ENCODE measurements at places on chromosomes 3 and 15.

- DNase-seq: no peak
Measured at GRCh38 chr3:13507247-13507569, 27.1 kb downstream of the HDAC11 start.

GRCh38 chr15:45606841-45607240 lies 19.7 kb downstream of the BLOC1S6 start:
- no peak for DNase-seq

DNA sequence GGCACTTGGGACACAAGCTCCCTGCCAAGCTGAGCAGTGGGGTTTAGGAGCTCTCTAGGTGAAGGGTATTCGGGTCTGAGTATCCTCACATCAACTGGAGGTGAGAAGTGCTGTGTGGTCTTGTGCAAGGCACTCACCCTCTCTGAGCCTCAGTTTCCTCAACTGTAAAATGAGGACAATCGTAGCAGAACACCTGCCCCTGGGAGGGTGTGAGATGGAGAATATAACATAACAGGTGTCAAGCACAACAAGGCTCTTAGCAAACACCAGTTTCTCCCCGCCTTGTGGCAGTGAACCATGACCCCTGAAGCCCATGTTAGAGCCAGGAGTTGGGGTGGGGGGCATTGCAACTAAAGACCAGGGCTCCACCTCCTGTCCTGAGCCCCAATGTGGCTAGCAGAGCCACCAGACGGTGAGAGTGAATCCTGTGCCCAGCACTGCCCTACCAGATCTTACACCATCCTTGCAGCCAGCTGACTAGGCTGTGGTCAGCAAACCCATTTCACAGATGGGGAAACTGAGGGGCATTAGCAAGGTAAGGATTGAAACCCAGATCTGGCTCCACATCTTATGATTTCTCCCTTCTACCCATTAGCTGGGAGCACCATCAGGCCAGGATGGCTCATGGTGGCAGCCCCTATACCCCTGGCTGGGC lies 2.6 kb upstream of the PLXND1 start:
- DNase-seq: no peak

GRCh38 chr3:119597548-119598288 lies at the start of gene PLA1A:
TSS of gene PLA1A (plus strand) at chr3:119597885. CDS start at chr3:119597914, 29 bp downstream.
- no peak for DNase-seq

DNA sequence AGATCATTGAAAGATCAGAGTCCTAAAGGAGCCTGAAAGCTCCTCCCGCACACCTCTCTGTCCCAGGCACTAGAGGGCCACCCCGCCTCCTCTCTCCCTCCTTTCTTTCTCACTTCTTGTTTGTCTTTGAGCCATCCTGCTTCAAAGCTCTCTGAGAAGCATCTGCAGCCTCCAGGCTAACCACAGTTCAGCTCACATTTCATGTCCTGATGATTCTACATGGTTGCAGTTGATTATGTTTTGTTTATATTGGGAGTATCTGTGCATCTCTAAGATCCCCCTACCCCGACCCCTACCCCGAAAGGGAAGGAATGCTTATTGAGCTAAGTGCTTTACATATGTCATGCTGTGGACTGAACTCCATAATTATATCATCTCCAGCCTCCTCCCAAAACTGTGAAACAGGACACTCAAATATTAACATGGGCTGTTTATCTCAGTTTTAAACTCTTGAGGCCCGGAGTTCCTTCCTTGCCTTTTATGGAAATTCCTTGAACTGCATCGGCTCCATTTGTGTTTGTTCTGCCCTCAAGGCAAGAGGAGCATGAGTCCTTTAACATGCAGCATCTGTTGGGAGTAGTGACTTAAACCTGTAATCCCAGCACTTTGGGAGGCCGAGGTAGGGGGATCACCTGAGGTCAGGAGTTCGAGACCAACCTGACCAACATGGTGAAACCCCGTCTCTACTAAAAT lies 30.9 kb downstream of the MGLL start:
- peak; percentile 13 for DNase-seq

DNA sequence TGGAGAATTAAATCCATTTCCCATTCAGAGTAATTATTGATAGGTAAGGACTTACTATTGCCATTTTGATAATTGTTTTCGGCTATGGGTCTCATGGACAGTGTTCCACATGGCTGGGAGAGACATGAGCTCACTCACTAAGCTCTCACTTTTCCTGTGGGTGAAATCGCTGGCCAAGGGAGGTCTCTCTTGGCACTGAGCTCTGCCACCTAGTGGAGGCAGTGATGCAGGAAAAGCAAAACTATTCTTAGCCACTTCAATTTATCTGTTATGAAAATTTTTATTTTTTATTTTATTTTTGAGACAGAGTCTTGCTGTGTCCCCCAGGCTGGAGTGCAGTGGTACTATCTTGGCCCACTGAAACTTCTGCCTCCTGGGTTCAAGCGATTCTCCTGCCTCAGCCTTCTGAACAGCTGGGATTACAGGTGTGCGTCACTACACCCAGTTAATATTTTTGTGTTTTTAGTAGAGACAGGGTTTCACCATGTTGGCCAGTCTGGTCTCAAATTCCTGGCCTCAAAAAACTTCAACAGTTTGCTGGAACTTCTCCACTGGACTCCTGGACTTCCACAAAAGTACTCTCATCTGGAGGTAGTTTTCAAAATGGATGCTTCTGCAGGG lies 4.7 kb upstream of the RNF13 start:
- peak; percentile 66 for DNase-seq

DNA sequence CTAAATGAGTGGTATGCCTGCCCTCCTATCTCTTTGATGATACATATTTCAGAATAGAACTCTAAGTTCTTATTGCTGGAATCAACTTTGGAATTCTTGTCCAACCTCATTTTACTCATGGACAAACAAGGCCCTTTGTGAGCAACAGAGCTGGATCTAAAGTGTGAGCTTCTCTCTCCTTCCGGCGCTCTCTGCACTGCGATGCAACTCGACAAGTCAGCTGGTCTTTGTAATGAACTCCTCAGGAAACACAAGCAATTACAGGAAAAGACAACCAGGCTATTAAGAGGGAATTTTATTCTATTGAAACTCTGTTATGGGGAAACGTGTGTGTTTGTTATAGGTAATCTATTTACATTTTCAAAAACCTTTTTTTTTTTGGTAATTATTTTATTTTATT lies 20.3 kb upstream of the NRROS start:
- DNase-seq: no peak

GRCh38 chr3:17013571-17013970 lies 128.8 kb downstream of the PLCL2 start:
- DNase-seq: no peak

GRCh38 chr3:189710620-189711402 lies 79.6 kb downstream of the TP63 start:
- peak; percentile 96 for DNase-seq

GRCh38 chr15:40829115-40829514 lies 607 bp upstream of the PPP1R14D start:
- no peak for DNase-seq

Measured in RCC 7860 (cell line).